Fibroblast of skin of back (primary cell): ENCODE measurements at places on chromosomes 5 and 9.

- no peak for DNase-seq
These were observed 2.6 kb downstream of the PTPA start for GRCh38 chr9:129113645-129114304.

GRCh38 chr5:131274326-131275063, 10.6 kb downstream of the CDC42SE2 start:
- DNase-seq, result no peak

DNA sequence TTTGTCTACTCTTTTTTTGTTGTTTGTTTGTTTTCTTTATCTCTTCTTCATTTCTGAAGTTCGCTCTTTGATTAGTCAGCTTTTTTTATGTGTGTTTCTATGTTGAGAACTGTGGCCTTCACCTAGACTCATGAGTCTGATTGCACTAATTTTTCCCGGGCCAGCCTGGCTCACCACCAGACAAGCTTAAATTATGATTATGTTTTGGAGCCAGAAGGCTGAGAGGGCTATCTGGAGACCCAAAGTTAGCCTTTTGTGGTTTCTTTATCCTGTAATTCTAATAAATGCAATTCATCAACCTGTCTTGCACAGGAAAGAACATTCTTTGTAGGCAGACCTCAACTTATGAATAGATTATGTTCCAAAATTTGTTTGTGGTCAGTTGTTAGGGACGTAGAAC, 20.8 kb upstream of the ACTBL2 start:
- DNase-seq, result no peak

GRCh38 chr5:59722874-59723273, 170.7 kb downstream of the PDE4D start:
- peak; percentile 18 for DNase-seq

- DNase-seq, result no peak
These were observed 253.1 kb upstream of the IRX1 start for GRCh38 chr5:3342271-3343100.

GRCh38 chr9:87557996-87558395, 60.3 kb downstream of the DAPK1 start:
- peak; percentile 25 for DNase-seq

GRCh38 chr9:136488247-136489214, 5.7 kb upstream of the SEC16A start:
- DNase-seq, result no peak

GRCh38 chr5:83503662-83504061, 32.1 kb downstream of the VCAN start:
- DNase-seq, result no peak

GRCh38 chr5:174843263-174844250, 119.2 kb downstream of the MSX2 start:
- DNase-seq, result no peak

- DNase-seq, result no peak
These were observed 355.0 kb upstream of the SLC30A5 start for GRCh38 chr5:68738841-68739240.

DNA sequence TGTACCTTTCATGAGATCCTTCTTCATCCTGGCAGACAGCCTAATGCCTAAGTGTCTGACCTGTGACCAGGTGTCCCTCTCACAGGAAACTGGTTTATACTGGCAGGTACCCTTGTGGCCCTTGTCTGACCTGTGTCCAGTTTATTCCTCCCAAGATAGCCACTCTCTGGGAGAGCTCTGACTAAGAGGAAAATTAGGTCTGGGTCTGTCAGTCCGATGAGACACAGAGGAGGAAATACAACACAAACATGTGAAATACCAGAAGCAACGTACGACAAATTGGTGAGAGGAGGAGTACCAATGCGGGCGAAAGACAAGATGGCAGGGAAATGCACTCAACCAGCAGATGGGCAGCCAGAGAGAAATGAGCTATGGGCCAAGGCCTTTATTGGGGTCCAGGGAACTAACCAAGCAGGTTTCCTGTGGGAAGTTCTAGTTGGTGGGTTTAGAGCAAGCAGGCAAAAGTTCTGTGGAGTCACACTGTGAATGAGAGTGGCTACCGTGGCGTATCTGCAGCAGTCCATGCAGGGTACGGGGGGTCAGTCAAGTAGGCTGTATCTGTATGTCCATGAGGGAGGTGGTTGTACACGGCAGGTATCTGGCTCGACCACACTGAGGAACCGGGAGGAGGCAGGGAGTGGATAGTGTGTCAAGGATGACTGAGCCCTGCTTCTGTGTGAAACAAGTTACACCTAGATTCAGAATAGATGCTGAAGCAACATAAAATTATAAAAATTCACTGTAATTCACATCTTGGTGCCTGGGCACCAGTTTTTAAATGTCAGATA, 109.0 kb downstream of the MLLT3 start:
- peak; percentile 15 for DNase-seq

- DNase-seq, result no peak
These were observed 107.5 kb downstream of the FRMD3 start for GRCh38 chr9:83430681-83431080.

- no peak for DNase-seq
These were observed 86.0 kb downstream of the TRIO start for GRCh38 chr5:14229181-14229580.

DNA sequence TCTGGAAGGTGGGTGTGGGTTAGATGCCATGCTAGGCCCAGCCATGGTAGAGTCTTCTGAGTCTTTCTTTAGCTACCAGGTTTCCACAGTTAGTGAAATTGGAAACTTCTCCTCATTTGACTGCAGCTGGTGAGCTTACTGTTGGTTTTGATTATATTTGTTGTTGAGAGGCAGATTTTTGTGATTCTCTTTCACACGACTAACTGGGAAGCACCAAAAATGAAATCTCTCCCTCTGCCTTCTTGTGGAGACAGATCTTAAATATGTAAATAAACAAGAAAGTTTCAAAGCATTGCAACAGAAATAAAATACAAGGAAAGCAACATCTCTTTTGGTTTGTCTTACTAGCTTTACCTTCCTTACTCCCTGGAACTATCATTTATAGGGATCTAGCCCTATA, 122.2 kb downstream of the CEMIP2 start:
- DNase-seq, result no peak
